AG04450 (cell line): ENCODE measurements at places on chromosomes 13 and 19. TPM values are rescaled to one million over a fixed set of nuclear protein-coding genes. Genes with fewer than 3 reads are reported as not detected.
A peak's percentile ranks its signal among the peaks of the same experiment; 100 is the strongest.

TJP3 gene
- not detected in 2 replicates for polyA plus RNA-seq

CDC42EP5 gene
- 12.3 and 17.7 TPM in 2 replicates for polyA plus RNA-seq

KLHL1 gene
- not detected in 2 replicates for polyA plus RNA-seq

LYPD3 gene
- 0.60 and 1.0 TPM in 2 replicates for polyA plus RNA-seq

CKM gene
- polyA plus RNA-seq: not detected in 2 replicates

MED26 gene
- polyA plus RNA-seq: 3.0 and 3.1 TPM in 2 replicates

DNA sequence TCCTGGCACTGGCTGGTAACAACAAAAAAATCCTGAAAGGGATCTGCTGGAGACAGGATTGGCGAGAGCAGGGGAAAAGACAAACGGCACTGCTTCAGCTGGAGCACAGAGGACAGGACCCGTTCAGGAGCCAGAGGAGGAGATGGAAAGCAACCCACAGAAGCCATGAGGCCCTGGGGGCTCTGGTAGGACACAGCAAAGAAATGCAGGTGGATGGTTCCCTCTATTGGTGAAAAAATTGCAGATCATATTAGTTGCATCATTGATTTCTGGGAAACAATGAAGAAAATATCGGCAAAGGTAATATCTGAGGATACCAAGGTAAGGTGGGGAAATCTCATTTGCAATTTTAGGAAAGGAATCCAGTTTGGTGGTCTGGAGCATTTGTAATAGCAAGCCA lies 25.7 kb upstream of the TPP2 start:
- DNase-seq: no peak

DNA sequence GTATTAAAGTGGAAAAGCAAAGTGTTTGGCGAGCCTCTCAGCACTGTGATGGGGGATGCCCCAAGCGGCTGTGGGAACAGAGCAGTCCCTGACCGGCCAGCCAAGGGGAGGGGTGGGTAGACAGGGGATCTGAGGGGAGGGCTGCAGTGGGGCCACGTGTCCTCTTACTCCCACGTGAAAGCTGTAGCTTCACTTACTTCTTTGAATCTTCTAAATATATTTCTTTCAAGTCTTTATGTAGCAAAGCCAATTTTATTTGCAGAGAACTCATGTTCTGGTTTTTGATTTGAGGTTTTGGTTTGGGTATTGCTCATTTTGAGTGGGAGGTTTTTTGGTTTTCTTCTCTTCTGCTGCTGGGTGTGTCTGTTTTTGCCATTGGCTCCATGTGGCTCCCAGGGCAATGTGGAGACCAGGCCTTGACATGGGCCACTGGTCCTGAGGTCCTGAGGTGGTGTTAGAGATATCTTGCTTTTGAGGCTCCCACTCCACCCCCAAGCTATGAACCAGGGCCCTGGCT lies 17.7 kb upstream of the OVOL3 start:
- no peak for DNase-seq

DNA sequence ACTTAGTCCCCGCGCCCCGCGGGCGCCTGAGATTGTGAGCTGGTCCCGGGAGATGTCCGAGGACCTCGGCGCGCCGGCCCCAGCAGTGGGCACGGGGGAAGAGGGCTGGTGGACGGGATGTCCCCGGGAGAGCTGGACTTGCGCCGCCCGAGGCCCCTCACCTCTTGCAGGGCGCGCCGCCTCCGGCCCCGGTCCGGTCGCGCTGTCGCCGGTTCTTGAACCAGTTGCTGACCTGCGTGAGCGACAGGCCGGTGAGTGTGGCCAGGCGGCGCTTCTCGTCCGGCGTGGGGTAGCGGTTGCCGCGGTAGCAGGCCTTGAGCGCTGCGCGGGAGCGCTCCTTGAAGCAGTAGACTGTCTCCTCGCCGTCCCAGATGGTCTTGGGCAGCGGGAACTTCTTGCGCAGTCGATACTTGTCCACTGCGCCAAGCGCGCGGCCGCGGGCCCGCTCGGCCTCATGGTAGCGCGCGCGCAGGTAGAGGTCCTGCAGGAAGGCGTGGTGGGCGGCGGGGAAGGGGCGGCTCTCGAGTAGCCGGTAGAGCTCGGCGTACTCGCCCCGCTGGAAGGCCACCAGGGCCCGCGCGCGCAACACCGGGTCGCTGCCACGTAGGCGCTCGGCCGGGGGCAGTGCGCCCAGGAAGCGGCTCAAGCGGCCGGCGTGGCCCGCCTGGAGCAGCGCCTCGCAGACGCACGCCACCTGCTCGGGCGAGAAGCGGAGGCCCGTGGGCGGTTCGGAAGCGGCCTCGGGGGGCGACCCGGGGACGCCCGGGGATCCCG lies 984 bp downstream of the SIX5 start:
- no peak for DNase-seq

DNA sequence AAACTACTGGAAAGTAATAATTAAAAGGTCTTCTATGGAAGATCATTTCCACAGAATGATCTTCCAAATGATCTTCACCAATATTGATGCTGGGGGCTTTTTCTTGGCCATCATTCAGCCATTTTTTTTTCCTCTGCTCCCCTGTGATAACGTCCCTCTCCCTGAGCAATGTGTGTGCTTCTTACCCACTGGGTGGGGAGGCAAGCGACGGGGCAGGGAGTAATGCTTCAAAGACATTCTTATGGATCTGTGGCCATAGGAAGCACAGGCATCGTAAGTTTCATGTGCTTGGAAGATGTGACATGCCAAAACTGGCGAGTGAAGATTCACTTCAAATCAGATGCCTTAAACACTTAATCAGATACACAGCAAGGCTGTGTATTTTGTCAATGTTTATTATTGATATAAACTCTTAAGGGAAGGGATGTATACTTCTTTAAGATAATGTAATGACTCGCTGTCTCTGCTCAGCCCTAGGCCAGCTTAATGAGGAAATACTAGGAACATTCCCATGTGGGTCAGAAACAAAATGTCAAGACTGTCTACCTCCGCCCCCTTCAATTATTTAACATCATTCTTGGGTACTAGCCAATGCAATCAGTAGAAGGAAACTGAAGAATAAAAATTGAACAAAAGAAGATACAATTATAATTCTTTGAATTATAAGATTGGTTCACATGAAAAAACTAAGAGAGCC lies 34.1 kb upstream of the SERPINE3 start:
- no peak for DNase-seq

GRCh38 chr19:48169578-48169938 lies 586 bp downstream of the LIG1 start:
- peak; percentile 29 for DNase-seq

DNA sequence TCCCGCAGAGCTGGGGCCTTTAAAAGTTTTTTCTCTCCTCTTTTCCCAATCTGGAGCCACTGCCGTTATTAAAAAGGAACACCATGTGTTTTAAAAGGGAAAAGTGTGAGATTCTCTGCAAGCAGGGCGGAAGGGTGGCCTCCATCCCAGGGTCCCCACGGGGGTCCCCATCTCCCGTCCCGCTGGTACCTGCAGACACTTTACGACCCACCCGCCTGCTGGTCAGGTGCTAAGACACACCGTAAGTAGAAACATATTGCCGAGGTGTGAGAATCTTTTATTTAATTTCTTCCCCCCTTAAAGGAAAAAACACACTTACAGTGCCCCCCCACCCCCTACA lies 1.8 kb downstream of the CRLF1 start:
- DNase-seq: no peak

DNA sequence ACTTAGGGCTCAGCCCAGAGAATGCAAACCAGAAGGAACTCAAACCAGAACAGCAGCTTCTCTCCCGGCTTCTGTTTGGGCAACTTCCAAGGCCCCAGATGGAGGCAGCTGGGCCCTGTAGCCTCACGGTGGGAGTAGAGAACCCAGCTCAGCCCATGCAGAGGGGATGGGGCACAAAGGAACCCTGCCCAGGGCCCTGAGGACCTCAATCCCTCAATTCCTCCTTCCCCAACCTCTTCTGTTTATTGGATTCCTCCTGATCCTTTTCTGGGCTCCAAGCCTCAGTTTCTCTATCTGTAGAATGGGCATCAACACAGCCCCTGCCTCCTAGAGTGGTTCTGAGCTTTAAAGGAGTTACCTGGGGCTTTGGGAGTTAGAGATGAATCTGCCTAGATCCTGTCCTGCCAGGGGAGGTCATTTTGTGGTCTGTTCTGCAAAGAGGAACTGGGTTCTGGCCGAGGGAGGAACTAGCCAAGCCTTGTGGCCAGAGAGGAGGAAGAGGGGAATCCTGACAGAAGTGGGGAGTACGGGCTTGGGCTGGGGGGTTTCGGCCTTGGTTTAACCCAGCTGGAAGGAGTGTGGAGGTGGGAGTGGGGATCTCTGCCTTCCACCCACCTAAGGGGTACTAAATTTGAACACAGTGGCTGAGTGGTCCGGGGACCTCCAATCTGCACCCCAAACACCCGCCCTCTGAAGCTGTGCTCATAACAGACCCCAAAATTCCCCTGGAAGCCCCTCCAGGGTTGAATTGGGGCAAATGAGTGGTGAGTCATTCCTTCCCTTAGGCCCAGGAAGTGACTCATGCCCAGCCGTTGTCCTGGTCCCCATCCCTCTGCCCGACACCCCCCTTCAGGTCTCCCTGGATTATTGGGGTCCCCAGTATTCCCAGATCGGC lies 2.7 kb downstream of the ADGRE5 start:
- no peak for DNase-seq

DNA sequence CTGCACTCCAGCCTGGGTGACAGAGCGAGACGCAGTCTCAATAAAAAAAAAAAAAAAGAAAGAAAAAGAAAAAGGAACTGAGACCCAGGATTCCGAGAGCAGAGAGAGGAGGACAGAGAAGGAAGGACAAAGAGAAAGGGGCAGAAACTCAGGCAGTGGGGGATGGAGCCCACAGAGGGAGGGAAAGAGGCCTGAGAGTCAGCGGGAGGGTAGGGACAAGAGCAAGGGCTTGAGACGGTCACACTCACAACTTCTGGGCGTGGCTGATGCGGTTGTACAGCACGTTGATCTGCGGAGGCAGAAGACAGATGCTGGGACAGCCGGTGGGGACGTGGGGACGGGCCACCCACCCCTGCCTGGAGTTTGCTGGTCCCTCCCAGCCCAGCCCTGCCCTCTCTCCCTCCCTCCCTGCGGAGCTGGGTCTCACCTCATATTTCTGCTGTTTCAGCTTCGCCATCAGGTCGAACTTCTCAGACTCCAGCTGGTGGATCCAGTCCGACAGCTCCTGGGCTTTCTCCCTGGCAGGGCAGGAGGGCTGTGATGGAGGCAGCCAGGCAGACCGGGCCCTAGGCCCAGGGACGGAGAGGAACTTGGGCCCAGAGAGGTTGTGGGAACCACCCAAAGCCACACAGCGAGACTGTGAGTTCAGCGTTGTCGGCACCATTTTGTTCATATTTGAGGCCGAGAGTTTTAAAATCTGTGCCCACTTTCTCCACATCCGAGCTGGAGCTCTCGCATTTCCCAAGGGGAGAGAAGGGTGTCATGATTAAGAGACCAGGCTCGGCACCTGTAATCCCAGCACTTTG lies 15.2 kb downstream of the TNNT1 start:
- no peak for DNase-seq

DNA sequence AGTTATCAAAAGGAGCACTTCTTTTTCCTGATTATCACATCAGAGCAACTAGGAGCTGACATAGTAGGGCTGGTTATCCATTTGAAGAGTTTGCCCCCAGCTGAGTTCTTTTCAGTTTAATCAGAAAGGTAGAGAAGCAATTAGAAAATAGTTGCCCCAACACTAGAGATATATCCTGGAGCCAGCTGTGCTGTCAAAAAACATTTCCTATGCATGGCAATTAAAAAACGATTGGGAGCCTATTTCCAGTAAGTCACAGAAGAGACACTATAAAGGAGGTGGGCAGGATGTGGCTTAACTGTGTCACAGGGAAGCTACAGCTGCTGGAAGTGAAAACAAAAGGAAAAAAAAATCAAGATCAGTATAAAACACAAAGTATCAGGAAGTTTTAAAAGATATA lies 155.7 kb upstream of the SLITRK1 start:
- no peak for DNase-seq

- DNase-seq: no peak
These were observed at the start of gene SPACA7 for GRCh38 chr13:112376050-112376681. Gene SPACA7, plus strand, starts transcription at chr13:112376355. Its CDS starts 31 bp downstream, at chr13:112376386.

DNA sequence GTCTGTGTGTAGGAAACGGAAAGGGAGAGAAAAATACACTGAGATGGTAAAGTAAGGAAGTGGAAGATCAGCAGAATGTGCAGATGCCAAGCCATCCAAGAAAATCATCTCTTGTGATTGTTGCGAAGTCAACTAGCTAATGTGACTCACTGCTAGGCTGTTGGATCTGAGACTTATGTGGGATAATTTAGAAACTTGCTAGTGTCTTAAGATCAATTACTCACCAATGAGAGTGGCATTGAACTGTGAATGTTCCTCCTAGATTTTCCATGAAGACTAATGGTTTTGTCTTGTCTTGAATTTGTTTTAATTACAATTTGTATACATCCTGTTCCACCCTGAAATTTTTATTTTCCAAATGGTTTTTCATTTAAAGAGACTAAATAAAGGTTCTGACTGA lies 771.6 kb downstream of the EFNB2 start:
- no peak for DNase-seq

DNA sequence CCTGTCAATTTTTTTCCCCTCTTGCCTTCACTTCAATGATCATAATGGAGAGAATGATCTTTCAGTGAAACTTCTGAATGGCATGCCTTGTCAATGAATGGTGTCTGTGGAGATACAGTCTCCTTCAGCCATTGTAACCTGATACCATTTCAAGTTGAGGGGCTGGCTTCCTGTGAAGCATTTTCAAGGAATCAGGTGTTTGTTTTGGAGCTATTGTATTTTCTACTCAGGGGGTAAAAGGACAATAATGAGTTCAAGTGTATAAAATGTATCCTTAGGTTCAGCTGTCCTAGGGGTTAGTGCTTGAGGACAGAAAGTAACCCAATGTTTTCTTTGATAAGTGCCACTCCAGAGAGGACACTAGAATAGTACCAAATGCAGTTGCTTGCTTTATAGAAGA lies 23.8 kb upstream of the CBY2 start:
- no peak for DNase-seq

DNA sequence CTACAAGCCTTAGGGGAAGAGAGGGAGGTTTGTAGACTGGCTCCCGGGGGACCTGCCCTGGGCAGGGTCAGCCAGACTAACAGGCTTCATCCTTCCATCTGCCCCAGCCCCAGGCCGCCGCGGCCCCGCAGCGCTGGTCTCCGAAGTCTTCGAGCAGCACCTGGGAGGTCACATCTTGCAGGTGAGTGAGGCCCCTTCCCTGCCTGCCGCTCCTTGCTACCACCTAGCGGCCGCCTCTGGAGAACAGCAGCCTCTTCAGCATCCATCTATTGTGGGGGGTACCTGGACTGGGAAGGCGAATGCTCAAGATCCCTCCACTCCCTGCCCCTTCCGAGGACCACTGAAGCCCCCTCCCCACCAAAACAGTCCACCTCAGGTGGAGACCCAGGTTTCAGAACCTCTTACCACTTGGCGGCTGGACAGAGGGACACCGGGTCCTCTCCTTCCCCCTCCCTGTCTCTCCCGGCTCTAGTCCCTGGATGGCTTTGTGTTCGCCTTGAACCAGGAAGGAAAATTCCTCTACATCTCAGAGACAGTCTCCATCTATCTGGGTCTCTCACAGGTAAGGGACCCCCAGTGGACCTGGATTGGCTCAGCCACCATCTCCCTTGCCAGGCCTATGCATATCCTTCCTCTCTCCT lies 12.7 kb downstream of the NPAS1 start:
- DNase-seq: no peak

DNA sequence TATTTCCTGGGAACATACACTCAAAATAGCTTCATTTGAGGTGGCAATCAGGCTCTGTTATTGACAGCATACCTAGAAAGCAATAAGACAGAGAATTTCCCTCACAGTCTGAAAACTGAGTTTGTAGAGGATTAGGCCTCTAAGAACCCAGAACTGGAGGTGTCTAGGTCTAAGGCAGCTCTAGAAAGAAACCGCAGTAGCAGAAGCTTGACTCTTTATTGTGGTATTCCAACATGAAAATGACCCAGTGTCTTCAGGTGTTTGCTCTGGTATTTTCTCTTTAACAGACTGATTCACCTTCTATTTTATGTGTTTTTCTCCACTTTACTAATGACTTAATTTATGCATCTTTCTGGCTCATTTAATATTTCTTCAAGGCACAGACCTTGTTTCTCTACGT lies 8.5 kb downstream of the COG6 start:
- DNase-seq: no peak
